Right ventricle myocardium superior (tissue), 1 donor: ENCODE measurements at places on chromosomes 5 and 9. TPM values are rescaled to one million over a fixed set of nuclear protein-coding genes. Genes with fewer than 3 reads are reported as not detected.

- DNase-seq, result no peak
Observed at GRCh38 chr5:172351240-172351778, 67.7 kb upstream of the UBTD2 start.

DNA sequence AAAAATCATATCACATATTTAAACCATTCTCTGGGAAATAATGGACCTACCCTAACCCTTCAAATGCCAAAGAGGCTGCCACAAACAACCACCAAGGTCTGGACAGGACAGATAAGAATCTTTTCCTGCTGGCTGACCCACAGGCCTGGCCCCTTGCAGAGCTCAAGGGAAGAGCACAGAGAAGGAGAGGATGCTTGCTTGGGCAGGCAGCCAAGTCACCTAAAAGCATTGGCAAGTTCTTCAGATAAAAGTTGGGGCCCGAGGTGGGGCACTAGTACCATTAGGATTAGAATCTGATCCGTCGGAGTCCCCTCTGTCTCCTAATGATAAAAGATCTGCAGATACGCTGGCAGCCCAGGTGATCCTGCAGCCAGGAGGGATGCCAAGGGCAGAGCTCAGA, 176.6 kb downstream of the GABBR2 start:
- DNase-seq, result no peak

DNA sequence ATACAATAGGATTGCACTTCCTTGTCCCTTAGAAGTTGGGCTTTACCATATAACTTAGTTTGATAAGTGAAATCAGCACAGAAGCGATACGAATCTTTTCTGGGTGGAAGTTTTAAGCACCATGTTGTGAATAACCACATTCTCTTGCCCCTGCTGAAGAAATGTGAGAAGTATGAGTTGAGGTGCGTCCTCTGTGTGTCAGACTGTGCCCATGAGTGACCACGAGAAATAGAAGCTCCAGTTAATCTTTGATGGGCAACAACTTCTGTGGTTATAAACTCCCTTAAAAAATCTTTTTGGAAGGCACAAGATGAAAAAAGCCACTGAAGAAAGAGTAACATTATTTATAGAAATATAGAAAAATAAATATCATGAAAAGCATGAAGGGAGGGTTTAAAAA, 668.2 kb downstream of the DTWD2 start:
- no peak for DNase-seq

DNA sequence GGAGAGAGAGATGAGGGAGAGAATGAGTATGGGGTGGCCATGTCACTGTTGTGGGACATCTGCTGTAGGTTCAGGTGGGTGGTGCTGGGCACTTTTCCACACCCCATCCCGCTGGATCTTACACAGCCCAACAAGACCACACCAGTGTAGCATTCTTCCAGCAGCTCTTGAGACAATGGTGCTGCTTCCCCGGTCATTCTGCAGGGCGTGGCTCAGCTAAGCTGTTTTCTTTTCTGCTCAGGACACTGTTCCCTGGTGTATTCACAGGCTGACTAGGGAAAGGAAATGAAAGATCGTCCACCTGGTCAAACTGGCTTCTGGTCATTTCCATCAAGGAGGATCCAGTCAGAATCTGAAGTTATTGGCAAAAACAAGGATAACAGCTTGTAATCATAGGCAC, 75.6 kb downstream of the S1PR3 start:
- no peak for DNase-seq

- DNase-seq, result no peak
Observed at GRCh38 chr9:76667521-76667957, 96.7 kb upstream of the PCA3 start.

SLC23A1 gene
- not detected for total RNA-seq

IL17B gene
- not detected for total RNA-seq

FKBP15 gene
- 18.1 TPM for total RNA-seq
